Hepatocyte (in vitro differentiated cells): ENCODE measurements at places on chromosomes 7 and 10. TPM values are rescaled to one million over a fixed set of nuclear protein-coding genes. Genes with fewer than 3 reads are reported as not detected.

The CASTOR2 gene
- total RNA-seq, result 19.5 and 19.9 TPM in 2 replicates

The XRCC2 gene
- total RNA-seq, result 1.2 and 2.3 TPM in 2 replicates

The VPS37D gene
- total RNA-seq, result 4.3 and 5.6 TPM in 2 replicates

The HIP1 gene
- 9.3 and 14.5 TPM in 2 replicates for total RNA-seq

The VIPR2 gene
- total RNA-seq, result 2.8 and 3.4 TPM in 2 replicates

GRCh38 chr7:96484091-96484490, 162.2 kb upstream of the SLC25A13 start:
- no peak for DNase-seq

GRCh38 chr10:43708262-43708661, 59.6 kb upstream of the ZNF32 start:
- DNase-seq, result no peak

- DNase-seq, result no peak
Measured at GRCh38 chr10:80530251-80530650, 7.5 kb upstream of the SH2D4B start.

GRCh38 chr10:22669163-22669711, 45.1 kb downstream of the PIP4K2A start:
- no peak for DNase-seq

DNA sequence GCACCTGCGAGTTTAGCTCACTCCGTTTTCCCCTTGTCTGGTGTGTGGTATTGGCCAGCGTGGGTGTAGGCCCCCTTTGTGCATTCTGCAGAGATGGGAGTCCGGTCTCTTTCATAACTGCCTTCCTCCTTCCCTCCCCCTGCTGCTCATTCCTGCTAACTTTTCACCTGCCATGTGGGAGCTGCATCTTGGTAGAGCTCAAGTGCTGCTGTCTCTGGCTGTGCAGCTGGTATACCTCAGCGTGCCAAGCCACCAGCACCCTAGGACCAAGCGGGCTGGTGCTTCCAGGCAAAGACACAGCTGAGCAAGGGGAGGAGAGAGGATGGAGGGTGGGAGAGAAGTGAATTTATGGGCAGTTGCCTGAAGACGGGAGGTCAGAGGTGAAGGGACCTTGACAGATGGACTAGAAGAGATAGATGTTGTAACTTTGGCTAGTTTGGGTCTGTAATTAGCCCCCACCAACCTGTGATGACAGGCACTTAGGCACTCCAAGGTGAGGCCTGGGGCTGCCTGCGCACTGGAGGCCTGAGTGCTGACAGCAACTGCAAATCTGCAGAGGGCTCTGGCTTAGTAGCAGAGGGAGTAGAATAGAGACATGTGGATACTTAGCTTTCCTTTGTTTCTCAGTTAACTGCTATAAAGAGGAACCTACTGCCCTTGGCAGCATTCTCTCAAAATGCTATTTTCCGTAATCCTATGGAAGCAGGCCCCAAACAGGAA, 148.8 kb upstream of the AGK start:
- DNase-seq, result no peak

DNA sequence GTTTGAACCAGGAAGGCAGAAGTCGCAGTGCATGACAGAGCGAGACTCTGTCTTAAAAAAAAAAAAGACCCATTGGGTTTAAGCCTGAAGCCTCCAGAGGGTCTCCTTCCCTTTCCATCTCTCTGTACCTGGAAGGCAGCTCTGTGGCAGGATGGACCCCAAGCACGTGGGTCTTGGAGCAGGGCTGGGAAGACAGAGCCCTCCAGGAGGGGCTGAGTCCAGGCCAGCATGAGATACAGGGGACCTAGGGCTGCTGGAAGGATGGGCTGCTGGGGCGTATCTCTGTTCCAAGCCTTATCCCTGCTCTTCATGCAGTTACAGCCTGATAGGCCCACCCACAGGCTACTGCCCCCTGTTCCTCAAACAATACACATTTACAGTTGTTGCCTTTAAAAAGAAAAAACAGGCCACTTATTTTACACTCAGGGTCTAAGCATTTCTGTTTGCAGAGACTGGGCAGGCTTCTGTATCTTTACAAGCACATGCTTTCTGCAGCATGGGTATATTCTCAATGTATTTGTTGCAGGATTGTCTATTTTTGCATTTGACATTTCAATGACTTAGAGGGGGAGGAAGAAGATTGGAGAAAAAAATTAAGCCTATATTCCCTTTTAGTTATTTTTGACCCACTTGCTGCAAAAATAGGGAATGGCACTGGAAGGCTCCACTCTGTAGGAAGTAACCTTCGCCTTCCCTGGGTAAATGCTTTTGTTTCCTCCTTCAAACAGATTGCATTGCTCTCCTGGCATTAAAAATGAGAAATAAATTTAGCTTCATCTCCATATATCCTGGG, 60.1 kb downstream of the FAM171A1 start:
- DNase-seq, result no peak

DNA sequence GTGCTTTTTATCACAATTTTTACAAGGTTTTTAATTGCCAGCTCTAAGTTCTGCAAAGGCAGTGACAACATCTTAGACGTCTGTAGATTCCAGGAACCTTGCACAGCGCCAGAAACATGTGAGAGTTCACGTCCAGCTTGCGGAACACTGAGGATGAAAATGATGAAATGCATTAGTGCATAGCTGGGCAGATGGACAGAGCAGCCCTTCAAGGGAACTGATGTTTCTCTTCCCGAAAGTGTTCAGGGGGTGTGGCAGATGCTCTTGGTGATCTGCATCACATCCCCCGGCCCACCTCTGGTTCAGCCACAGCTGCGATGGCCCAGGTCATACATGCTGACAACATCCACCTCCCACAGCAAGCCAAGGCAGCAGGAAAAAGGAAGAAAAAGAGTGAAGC, 40.9 kb downstream of the ITIH5 start:
- DNase-seq, result no peak

DNA sequence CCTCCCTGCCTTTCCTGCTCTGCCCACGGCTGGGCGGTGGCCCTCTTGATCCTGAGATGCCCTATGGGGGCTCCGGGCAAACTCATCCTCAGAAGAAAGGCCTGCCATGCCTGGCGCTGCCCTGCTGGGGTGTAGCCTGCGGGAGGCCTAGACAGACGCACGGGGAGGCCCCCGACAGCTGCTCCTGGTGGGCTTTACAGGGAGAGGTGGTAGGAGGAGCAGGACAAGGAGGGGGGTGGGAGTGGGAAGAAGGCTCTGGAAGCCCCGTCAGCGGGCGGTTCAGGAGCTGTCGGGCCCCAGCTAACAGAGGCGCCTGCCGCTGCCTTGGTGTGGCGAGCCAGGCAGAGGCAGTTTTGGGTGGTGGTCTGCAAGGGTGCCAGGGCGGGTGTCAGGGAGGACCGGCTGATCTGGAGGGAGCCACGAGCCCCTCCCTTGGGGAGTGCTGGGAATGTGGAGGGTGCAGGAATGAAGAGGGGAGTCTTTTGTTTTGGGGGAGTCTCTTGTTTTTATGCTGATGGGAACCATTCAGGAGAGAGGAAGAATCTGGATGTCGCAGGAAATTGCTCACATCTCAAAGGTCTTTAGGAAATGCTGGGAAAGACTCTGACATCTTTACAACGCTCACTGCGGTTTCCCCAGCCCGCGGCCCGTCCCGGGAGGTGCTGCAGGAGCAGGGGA, 63.5 kb downstream of the CFAP46 start:
- no peak for DNase-seq

DNA sequence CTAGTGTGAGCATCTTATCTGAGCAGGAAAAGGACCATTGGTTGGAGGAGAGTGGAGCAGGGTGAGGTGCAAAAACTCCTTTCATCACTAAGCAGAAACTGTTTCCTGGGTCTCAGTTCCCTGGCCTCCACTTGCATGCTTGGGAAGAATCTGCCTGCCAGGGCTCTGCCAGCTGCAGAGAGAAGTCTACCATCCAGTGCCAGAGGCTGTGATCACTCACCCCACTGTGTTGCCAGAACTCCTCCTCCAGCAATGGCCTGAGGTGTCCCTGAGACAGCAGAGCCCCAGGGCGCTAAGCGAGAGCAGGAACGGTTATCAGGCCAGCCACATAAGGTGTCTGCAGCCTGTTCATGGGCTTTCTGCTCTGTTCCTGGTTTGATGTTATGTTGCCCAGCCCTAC, 991.4 kb downstream of the CCSER2 start:
- DNase-seq, result no peak

GRCh38 chr7:44971188-44971901, 7.5 kb downstream of the MYO1G start:
- DNase-seq, result no peak

GRCh38 chr10:110410329-110411046, 87.2 kb upstream of the DUSP5 start:
- peak; percentile 82 for DNase-seq

DNA sequence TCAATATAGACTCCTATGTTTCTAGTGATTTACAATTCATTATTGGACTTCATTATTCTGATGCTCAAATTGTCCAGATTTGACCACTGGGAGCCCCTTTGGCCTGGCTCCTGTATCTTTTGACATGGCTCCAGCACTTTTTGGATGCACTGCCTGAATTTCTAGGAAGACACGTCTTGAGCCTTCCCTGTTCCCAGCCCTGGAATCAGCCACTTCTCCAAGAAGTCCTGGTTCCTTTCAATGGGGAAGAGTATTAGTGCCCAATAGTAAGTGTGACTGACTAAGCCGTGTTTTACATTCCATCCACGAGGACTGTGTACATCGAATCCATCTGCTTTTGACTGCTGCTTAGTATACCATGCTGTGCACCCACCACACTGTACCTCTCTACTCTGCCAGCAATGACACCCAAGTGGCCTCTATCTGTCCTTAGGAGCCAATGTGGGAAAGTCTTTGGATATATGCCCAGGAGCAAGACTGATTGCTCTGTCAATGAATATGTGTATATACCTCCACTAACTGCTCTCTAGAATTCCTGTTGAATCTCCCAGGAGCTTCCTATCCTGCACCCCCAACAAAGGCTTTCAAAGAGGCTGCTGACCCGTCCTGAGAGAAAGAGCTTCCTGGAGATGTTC, 23.2 kb upstream of the NPFFR1 start:
- no peak for DNase-seq

DNA sequence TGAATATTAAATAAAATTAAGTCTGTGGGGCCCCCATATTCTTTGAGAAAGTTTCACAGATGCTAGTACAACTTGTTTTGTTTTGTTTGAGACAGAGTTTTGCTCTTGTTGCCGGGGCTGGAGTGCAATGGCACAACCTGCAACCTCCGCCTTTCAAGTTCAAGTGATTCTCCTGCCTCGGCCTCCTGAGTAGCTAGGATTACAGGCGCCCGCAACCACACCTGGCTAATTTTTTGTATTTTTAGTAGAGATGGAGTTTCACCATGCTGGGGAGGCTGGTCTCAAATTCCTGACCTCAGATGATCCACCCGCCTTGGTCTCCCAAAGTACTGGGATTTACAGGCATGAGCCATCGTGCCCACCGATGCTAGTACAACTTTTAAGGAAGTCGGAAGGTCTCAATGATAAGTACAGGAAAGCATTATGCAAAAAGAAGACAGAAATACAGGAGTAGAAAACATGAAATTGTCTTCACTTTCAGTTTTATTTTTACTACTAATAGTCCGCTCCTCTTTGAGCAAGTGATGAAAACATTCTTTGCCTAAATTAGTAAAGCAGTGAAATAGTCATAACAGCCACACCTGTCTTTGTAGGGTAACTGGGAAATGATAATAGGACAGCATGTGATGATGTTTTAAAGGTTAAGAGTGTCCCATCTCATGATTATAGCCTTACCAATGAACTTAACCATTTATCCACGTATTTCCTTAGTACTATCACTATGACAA, 147.5 kb downstream of the SEMA3D start:
- DNase-seq, result no peak

DNA sequence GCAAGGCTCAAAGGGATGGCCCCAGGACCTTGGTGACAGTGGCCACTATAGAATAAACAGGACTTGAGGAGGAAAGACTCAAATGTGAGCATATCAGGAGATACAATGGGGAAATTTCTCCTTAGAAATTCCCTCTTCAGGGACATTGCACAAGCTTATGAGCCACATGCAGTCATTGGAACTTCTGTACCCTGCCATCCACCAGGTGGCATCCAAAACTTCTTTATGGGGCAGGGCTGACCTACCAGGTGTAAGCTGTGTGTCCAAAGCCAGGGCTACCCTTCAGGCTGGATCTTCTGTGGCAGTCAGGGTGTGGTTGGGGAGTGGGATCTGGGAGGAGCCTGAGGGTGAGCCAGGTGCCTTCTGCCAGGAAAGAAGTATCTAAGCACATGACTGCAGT, 36.6 kb upstream of the LRRC18 start:
- DNase-seq, result peak; percentile 28

DNA sequence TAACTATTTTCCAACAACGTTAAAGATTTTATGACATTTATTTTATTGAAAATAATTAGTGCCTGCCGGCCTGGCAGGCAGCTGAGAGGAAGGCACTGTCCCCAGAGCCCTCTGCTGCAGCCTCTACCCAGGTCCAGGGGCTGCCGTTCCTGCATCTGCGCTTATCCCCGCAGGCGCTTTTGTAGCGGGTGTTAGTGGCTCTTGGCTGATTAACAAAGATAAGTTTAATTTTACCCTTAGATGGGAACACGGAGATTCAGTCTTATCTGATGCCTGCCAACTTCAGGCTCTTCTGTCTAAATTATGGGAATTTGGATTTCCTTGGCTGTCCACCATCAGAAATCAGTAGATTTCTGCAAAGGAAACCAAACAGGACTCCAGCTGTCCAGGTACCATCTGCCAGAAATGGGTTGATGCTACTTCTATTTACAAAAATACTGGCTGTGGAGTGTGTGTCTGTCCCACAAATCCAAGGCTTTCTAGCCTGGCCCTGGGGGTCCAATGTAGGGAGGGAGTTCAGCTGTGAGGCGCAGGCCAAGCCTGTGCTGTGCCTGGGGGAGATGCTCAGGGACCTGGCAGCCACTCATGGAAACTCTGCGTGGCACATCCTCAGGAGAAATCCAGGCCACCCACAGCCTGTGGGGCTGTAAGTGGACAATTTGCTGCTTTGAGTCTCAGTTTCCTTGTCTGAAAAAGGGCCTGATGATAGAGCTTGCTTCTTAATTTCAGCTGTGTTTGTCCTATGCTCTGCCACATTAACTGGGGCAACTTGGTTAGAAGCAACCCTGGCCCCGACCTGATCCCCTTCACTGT, 62.0 kb upstream of the IGFBP3 start:
- DNase-seq, result no peak

- no peak for DNase-seq
Measured at GRCh38 chr10:37754538-37755323, 102.7 kb downstream of the ZNF248 start.

- no peak for DNase-seq
Measured at GRCh38 chr7:33687625-33688024, 217.7 kb upstream of the BMPER start.

GRCh38 chr10:77091597-77092165, 545.9 kb downstream of the KCNMA1 start:
- no peak for DNase-seq

GRCh38 chr7:132280335-132280734, 295.9 kb downstream of the PLXNA4 start:
- no peak for DNase-seq

- DNase-seq, result no peak
Measured at GRCh38 chr7:13904007-13904406, 85.5 kb downstream of the ETV1 start.

DNA sequence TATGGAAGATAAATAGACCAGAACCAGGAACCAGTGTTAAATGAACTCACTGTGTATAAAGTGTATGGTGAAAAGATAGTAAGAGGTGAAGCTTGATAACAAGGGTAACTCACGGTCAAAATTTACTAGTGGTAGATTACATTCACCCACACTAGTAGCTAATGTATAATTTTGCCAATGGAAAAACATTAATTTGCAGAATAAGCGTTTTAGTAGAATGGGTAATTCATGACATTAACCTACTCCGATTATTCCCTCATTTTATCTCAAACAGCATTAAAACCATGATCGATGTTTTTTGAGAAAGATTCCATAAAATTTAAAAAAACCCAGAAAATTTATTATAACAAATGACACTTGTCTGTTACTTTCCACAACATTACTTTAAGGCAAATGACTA, 57.7 kb upstream of the PPP1R3A start:
- no peak for DNase-seq
